ENCODE measurements at places on chromosomes 12 and 14.

DNA sequence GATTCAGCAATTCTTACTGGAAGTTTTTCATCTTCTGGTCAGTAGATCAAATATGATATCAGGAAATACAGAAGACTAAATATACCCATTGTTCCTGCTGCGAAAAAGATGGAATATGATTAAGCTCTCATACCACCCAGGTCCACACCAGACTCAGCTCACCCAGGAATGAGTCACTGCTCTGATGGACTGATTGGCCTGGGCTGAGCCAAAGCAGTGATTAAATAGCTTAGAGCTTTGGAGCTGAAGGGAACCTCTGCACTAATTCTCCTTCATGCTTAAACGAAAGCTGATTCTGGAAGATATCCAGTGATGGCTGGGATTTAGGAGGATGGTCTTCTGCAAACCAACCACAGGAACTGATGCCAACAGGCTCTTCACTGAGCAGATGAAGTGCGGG, 62.0 kb upstream of the SYT1 start:
- no peak for DNase-seq

DNA sequence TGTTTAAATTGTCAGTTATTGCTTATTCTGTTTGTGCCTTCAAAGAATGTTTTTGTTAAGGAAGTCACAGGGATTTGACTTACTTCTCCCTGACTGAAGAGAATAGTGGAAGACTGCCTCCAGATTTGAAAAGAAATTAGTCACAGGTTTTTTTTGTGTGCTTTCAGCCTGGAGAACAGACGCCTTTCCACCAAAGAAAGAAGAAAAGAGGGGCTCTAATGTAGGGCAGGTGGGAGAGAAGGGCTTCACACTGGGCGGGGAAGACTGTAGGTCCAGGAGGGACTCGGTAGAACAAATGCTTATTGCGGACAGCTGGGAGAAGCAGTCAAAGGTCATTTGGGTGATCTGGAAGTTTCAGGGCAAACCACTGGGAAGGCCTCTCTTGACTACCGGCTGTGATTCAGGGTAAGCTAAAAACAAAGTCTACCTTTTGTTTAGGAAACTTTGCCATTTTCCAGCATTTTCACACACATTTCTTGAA, 76.8 kb downstream of the SAMD4A start:
- DNase-seq, result no peak

GRCh38 chr14:59371771-59372170, 93.4 kb downstream of the GPR135 start:
- no peak for DNase-seq

GRCh38 chr14:105536691-105537579, 10.6 kb downstream of the TMEM121 start:
- DNase-seq, result no peak

DNA sequence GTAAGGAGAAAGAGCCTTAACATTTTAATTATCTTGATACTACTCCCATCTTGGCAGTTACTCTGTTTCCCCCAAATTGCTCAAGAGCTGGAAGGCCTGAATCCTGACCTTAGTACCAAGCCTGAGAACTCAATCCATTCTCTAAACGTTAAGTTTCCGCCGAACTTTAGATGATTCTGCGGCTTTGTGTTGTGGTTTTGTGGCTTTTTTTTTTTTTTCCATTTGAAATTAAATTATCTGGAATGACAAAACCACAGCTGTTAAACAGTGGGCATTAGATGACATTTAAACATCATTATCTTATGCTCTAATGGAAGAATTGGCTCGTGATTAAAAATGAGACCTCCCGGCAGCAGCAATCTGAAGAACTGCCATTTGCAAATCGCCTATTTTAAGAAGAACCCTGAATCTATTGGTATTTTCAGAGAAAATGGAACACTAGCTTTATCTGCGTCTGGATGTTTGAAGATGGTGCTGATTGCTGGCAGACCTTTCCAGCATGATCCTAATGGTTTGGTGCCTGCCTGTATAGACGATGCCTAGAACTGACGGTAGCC, 38.4 kb downstream of the TMEM132C start:
- no peak for DNase-seq

DNA sequence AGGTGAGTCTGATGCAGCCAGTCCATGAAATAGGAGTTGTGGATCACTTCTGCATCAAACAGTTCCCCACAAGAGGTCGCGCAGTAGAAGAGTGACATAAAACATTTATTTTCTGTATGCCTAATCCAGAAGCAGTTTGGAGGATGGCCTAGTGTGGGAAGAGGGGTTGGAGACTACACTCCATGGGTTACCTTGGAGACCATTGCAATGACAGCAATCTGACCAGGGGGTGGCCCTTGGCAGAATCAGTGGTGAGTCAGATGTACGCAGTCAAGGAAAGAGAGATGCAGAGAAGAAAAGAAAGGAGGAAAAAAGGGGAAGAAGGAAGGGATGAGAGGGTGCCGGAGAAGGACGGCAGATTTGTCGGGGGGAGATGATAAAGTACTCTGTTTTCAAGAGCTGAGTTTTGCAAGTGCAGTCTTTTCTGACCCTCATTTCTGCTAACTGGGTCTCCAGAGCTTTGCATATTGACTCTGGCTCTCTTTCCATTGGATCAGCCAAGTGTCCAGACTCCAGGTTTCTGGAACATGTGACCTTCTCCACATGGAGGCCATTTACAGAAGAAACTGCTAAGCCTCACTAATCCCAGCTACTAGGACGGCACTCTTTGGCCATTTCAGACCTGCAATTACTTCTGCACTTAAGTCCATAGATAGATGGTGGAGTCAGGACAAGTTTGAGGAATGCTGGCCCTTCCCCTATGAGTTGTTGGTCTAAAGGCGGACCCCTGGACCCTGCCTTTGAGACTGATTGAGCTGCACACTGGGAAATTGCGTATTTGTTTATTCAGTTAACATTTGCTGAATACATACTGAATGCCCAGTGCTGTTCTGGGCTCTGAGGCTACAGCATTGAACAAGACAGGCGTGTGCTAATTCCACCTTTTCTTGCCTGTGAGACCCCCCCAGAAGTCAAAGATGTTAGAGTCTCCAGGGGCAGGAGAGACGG, 424.2 kb downstream of the BCL11B start:
- DNase-seq, result no peak

GRCh38 chr12:64070454-64070853, 151.6 kb downstream of the KICS2 start:
- DNase-seq, result no peak

DNA sequence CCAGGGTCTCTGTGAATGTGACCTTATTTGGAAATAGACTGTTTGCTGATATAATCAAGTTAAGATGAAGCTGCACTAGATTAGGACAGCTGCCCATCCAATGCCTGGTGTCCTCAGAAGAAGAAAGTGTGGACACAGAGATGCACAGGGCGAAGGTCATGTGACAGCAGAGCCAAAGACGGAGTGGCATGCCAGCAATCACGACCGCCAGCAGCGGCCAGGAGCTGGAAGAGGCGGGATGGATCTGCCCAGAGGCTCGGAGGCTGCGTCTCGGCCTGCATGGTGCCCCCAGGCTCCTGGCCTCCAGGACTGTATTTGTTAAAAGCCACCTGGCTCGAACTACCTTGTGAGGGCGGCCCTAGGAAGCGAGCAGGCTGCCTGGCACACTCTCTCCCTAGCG, 76.5 kb downstream of the RFLNA start:
- no peak for DNase-seq

DNA sequence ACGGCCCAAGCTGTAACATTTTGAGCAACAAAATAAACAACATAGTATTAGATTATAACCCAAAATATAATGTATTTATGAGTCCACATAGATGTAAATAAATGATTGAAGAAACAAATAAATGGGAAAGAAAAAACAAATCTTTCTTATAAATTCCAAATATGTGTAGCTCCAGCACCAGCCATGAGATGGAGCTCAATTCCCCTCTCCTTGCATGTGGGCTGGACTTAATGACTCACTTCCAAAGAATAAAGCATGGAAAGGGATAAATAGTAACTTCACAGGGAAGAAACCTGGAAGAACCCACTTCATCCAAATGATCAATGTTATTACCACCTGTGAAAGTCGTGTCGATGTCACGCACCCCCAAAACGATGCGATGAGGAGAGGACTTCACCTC, 158.8 kb downstream of the RPAP3 start:
- DNase-seq, result no peak

DNA sequence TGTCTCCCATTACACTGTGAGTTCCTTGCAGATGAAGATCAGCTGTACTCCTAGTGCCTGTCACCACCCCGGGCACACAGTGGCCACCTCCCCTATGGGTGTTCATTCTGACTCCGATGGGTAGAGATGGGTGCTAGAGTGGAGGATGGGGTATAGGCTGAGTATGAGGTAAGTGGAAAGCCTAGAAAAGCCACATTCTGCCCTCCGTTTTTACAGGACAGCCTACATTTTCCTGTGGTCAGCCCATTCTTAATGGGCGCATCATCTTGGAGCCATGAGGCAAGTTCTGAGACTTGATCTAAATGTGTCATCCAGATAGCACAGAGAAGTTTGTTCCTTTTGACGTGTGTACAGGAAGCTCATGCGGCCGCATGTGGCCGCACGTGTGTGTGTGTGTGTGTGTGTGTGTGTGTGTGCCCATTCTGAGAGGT, 166.7 kb upstream of the HIF1A start:
- no peak for DNase-seq

DNA sequence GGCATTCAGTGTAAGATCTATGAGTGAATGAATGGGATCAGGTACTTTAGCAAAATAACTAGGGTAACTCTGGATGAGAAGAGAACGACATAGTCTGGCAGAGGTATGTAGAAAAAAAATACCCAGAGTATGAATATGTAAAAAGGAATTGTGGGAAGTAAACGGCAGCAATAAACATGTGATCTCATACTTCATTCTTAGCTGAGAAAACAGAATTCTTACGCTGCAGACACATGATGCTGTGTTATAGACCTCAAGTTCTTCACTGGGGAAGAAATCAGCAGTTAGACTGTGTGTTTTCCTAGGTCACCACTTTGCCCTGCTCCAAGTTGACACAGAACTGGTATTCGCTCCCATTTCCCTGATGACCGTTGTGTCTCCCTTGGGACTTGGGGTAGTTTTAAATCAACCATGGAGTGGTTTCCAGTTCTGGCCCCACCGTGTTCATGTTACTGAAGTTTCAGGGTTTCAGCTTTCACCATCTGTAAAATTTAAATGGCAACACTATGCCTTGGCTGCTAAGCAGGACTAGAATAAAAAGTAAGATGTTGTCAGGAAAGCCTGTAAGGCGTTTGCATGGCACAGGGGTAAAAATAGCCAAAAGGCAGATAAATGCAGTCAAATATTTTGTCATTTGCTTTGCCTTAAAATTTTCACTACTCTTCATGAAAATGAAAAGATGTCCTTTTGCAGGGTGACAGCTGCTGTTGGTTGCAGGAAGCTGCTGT, 223.7 kb downstream of the PELI2 start:
- DNase-seq, result no peak

DNA sequence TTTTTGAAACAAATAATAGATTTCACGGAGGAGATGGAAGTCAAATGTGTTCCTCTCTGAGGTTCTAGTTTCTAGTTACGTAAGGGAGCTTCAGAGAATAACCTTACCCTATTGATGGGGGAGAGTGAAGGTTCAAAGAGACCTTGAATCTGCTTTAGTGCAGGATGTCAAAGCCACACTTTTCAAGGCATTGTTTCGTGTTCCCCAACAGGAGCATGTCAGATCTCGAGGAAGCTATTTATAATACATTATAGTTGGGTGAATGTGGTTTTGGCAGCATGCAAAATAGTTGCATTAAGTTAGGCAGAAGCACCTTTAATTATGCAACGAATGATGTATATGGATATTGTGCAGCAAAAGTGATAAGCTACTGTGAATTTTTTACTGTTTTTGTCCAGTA, 614.9 kb downstream of the SLC16A7 start:
- no peak for DNase-seq
